ENCODE measurements at places on chromosomes 3 and 15.

- DNase-seq = peak; percentile 10
Measured at GRCh38 chr15:69131362-69132220, 28.8 kb upstream of the GLCE start.

GRCh38 chr3:142563496-142563997 lies 15.0 kb downstream of the ATR start:
- no peak for DNase-seq

GRCh38 chr3:67686069-67686468 lies 31.7 kb upstream of the SUCLG2 start:
- DNase-seq = no peak

- DNase-seq = no peak
Measured at GRCh38 chr3:133928136-133928893, 32.6 kb upstream of the RAB6B start.

GRCh38 chr15:51768018-51768417 lies 16.6 kb downstream of the TMOD2 start:
- DNase-seq = no peak

Measured in germinal center (tissue), 1 donor.